Activated T-helper 1 cell treated with anti-CD3 and anti-CD28 coated beads, Interleukin-2, amount 50 U/mL, for 16 hours (primary cell): ENCODE measurements at places on chromosomes 3 and 15.

DNA sequence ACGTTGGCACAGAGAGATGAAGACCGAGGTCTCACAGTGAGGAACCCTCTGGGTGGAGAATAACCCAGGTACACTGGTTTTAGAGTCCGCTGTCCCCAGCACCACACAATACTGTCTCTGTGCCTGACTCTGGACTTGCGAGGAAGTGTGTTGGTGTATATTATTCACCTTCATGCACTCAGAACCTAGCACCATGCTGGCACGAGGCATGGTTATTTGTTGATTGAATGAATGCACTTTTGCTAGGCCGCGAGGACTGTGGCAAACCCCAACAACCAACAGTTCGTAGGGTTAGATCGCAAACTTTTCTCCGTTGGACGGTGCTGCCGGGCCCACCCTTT, 484 bp upstream of the C3orf52 start:
- no peak for DNase-seq

- no peak for DNase-seq
These were observed 28.9 kb upstream of the MITF start for GRCh38 chr3:69710153-69710977.

DNA sequence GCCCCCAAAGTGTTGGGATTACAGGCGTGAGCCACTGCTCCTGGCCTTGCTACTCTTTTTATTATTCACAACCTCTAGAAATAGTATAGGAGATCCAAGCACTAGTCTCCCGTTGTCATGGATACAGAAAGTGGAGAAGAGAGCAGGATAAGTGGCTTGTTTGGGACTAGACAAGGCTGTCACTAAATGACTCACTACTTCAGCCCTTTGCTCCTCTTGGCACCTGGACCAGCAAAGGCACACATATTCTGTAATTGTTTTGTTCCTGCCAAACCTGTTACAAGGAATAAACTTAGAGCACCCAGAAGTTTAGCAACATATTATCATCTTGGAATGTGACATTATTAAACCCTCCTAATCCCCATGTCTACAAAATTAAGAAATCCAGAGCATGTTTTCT, 427.2 kb upstream of the THBS1 start:
- DNase-seq = no peak

- no peak for DNase-seq
These were observed 25.4 kb downstream of the PPM1L start for GRCh38 chr3:160781402-160781801.

DNA sequence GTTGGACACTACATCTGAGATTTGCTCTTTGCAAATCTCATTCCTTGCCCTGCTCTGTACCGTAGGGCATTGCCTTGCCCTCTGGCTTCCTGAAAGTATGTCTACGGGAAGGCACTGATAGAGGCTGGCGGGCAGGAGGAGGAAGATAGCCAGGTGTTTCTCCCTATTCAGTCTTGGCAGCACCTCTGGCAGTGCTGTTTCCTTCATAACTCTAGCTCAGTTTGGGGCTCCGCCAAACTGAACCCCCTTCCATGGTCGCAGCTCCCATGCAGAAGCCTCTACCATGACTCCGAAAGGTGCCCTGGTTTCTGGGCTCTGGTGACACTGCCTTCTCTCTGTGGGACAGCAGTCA, 122.3 kb upstream of the PRR20G start:
- DNase-seq = no peak

DNA sequence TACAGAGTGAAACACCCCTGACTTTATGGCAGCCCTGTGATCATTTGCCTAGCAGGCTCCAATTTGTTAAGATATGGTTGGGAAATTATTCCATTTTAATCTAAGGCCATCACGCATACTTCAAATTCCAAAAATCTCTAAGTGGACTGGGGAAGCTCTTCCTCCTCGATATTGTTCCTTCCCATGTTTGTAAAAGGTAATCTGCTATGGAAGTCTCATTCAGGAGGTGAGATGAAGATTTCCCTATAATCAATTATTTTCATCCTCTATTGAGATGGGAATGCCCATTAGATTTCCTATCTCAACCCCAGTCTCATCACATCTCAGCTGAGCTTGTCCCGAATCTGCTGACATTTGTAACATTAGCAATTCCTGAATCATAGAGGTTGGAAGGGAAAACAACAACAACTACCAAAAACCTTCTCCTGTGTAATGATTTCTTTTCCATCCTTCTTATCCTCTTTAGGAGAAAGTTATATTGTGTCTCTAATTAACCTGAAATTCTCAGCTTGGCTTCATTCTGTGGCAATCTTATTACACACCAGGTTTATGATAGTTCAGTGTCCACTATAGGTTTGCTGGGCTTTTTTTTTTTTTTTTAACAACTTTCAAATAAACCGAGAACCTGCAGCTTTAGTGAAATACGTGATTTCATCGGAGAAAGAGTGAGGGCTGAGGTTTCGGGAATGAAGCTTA, 2.2 kb upstream of the NR2F2 start:
- DNase-seq = no peak

- no peak for DNase-seq
These were observed 23.3 kb downstream of the GRIP2 start for GRCh38 chr3:14516738-14517345.

DNA sequence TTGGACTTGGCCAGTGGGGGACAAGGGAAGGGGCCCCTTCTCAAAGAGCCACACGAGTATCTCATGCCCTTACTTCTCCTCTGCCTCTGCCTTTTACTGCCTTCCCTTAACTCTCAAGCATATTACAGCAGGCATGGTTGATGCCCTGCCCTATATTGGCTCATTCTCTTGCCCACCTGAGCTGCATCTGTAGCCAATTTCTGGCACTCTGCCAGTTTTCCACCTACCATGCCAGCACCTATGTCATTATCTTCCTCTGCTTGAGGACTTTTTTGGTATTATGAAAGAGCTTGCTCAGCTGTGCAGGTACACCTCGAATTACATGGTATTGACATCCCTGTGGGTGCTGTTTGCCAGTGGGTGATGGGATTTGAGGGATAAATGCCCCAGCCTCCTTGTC, 181.8 kb downstream of the OXSM start:
- no peak for DNase-seq

DNA sequence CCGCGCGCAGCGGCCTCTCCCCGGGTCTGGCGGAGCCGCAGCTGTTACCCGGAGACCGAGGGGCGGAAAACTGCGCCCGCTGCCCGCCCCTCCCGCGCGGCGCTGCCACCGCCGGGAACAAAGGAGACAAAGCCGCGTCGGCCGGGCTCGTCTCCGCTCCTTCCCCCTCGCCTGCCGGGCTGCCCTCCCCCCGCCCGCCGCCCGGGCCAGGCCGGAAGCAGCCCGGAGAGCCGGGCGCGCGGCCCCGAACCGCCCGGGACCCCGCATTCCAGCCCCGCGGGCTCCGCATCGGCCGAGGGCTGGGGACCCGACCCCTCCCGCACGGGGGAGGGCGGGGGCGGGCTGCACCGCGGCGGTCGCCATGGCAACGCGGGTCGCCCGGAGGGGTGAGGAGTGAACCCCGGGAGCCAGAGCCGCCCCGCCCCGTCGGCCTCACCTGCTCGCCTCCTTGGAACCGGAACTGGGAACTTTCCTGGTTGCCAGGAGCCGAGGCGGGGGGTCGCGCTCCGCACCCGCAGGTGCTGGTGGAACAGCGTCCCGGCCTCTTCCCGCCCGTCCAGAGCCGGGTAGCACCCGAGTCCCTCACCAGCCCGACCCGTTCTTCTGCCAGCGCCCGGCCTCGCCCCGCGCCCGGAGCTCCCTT, 448 bp downstream of the PLXNB1 start:
- peak; percentile 52 for DNase-seq

DNA sequence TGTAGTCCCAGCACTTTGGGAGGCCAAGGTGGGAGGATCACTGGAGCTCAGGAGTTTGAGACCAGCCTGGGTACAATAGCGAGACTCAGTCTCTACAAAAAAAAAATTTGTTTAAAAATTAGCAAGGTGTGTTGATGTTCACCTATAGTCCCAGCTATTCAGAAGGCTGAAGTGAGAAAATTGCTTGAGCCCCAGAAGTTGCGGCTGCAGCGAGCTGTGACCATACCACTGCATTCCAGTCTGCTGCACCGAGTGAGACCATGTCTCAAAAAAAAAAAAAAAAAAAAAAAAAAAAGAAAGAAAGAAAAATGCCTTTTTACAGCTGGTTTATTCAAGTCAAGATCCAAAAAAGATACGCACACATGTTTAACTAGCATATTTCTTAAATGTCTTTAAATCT, 17.0 kb upstream of the MUC20 start:
- no peak for DNase-seq

DNA sequence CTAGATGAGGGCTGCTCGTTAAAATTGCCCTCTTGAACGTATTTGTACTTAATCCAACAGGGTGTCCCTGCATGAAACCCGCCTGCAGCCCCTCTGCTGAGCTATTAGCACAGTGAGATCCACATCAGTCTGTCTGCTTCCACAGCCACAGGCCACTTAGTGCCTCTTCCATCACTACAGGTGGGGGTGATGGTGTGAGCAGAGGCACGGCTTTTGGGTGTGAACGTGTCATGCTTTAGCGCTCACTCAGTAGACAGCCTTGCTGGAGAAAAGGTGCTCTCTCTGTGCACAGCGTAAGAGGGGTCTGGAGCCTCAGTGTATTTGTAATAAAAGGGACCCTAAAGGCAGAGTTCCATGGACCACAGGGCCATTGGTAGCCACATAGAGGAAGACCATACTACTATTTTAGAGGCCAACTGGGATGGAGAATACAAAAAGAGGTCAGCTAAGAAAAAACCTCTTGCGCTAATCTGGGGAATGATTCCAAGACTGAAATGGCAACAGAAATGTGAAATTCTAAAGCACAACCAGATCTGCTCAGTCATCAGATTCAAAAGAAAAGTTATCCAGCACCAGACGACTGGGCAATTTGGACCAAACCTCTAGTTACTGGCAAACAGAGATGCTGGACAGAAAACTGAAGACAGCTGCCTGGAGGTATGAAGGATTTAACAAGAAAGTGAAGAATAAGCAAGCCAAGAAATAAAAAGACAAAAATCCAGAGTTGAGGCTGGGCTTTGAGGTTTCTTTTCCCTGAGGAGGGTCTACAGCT, 120.2 kb downstream of the ATP10A start:
- DNase-seq = no peak

DNA sequence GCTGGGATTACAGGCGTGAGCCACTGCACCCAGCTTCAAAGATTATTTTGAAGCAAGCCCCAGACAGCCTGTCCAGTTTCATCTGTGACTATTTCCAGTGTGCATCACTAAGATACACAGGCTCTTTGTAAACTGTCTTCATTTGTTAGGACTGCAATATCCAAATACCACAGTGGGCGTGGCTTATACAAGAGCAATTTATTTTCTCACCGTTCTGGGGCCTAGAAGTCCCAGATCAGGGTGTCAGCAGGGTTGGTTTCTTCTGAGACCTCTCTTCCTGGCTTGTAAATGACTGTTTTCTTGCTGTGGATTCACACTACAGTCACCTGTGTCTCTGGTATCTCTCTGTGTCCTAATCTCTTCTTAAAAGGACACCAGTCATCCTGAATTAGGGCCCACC, 59.7 kb downstream of the RLBP1 start:
- no peak for DNase-seq

DNA sequence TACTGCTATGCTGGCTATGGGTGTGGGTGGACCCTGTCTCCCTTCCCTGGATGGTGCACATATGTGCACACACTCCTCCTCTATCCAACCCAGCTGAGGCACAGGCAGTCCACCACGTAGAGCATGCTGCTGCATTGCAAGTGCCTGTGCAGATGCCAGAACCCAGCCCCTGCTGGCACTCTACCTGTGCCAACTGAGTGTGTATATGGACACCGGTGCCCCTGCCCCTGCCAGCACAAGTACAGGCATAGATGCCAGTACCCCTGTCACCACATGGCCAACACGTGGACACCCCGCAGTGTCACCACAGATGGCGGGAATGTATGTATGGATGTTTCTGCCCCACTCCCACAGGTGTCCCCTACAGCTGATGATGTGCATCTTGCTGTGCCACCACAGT, 216.5 kb downstream of the ISL2 start:
- no peak for DNase-seq

DNA sequence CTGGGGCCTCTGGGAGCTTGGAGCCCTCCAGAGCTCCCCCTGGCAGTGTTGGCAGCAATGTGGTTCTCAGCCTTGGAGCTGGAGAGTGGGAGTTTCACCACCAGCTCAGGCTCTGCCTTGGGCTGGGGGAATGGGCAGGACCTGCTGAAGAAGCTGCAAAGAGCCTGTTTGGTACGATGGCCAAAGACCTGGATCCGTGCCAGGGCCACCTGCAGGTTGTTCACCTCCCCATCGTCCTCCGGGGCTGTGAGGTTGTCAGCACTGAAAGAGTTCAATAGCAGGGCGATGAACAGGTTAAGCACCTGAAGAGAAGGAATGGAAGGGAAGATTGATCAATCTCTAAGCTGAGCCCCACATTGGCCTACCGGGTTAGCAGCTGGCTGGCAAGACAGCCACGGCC, 77.3 kb upstream of the SCN5A start:
- DNase-seq = no peak

GRCh38 chr3:151346292-151346691, 16.9 kb upstream of the P2RY13 start:
- DNase-seq = no peak
